Small intestine (tissue), 16 donors: ENCODE measurements at places on chromosomes 6 and 20.

DNA sequence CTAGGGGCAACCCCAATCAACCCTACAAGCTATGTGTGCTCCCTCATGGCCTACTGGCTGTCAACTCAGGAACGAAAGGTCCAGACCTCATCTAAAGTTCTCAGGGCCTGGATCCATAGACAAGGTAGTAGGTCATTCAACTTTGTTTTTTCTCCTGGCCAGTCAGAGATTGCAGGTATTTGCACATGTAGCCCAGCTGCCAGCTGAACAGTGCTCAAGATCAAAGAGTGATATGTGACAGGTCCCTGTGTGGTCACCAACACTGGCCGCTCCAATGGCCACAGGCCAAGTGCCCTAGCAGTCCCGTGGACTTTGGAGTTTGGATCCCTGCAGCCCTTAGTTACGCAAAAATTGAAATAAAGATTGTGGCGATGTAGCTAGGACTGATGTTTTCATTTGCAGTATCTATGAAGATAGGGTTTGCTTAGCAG, 60.6 kb upstream of the ATXN1 start:
- DNase-seq = peak; percentile 31

- no peak for DNase-seq
These were observed 42.1 kb downstream of the DAAM2 start for GRCh38 chr6:39834278-39834677.

DNA sequence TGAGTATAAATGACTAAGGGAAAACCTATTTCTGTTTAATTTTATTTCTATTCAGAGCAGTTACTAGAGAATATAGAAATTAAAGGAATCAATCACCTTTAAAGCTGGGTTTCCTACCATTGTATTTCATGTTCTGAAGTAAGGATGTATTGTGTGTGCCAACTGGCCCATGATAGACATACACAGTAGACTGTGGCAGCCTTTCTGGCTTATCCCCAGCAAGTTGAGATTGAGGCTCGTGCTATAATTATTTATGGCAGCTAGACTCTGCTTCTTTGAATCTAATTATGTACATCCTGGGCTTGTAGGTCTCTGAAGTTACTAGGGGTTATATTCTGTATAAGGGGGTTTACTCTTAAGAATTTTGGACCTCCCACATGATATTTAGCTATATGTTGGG, 44.4 kb downstream of the ZNF292 start:
- no peak for DNase-seq

GRCh38 chr6:105273589-105273988, 93.8 kb upstream of the POPDC3 start:
- no peak for DNase-seq

DNA sequence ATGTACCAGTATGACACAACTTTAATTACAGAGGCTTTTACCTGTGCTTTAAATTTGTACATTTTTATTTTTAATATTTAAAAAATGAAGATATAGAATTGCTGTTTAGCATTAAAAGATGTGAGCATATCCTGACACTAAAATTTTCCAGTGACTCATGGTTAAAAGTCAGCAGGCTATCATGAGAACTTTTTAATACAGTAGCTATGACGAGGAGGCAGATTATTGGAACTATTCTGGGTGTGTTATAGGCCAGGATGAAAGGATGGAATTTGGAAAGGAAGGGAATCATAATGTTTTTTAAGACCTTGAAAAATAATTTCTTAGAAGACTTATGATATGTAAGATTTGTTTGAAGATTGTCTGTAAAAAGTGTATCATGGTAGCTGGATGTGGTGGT, 91.0 kb downstream of the GFRA4 start:
- no peak for DNase-seq

GRCh38 chr20:45340236-45340847, 7.9 kb downstream of the SDC4 start:
- DNase-seq = no peak

- no peak for DNase-seq
These were observed 261.3 kb downstream of the CDH4 start for GRCh38 chr20:61513124-61514017.

- no peak for DNase-seq
These were observed 90.9 kb downstream of the BMP7 start for GRCh38 chr20:57175397-57176010.

DNA sequence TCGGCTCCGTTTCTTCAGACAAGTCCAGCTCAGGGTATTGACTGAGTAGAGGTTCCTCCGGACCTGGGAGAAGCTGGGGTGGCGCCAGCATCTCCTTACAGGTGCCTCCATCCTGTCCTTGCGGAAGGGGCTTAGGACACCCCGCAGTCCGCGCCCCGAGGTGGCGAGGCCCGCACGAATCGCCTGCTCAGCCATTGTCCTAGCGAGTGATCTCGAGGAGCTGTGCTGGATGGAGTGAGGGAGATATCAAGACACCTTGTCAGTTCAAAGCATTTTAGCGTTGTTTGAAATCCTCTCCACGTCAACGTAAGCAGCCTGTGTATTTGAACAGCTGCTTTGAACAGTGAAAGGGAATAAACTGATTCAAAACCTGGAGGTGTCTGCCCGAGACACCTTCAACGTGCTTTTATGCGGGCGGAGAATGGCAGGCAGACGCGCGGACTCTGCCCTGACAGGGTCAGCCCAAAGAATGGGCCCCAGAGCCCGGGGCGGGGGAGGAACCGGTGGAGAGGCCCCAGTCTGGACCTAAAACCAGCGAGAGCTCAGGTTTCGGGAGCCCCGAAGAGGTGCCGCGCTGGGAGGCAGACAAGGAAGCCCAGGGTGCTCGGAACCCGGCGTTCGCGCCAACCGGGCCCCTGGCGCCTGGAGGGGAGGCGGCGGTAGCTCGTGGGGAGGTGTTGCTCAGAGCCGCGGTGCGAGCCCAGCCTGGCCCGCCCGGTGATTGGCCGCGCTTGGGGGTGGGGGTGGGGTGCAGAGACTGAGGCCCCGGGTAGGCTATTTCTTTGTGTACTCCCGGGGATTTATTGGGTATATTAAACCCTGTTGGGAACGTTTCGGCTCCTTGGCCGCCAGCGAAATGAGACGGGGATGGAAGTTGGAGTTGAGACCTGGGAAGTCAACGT, 3.1 kb upstream of the POU3F2 start:
- DNase-seq = no peak

DNA sequence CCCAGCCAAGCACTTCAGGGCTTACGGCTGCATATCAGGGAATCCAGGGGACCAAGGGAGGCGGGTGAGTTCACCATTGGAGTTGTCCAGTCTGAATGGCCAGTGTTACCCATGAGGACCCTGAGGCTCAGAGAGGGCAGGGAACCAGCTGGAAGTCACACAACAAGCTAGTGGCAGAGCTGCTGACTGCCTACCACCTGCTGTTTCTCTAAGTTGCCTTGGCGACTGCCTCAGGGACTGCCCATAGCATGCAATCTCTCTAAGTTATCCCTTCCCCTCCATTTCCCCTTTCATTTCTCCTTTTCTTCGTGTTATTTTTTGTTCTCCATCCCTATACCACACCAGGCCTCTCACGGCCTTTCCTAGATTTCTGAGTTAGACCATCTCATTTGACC, 71.8 kb upstream of the SIRPA start:
- no peak for DNase-seq

- no peak for DNase-seq
These were observed 684 bp upstream of the DNAH8 start for GRCh38 chr6:38714239-38715015.

GRCh38 chr20:17334932-17335331, 108.1 kb downstream of the PCSK2 start:
- no peak for DNase-seq

- DNase-seq = no peak
These were observed 150.1 kb upstream of the STXBP5 start for GRCh38 chr6:147054158-147054557.

DNA sequence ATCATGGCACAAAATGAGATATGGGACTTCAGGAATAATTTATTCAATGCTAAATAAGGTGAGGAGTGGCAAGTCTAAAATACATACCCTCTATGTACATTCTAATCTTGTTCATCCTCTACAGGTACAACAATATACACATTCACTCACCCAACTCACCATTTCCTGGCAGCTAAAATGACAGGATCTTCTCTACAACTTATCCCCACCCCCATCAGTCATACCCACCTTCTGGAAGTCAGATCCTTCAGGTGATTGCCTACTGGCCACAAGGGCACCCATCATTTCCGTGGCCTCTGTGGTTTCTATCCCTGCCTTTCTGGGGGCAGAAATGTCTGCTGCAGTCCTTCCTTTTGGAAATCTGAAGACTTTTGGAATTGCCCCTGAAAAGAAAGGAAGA, 22.8 kb upstream of the CRIP3 start:
- DNase-seq = no peak

DNA sequence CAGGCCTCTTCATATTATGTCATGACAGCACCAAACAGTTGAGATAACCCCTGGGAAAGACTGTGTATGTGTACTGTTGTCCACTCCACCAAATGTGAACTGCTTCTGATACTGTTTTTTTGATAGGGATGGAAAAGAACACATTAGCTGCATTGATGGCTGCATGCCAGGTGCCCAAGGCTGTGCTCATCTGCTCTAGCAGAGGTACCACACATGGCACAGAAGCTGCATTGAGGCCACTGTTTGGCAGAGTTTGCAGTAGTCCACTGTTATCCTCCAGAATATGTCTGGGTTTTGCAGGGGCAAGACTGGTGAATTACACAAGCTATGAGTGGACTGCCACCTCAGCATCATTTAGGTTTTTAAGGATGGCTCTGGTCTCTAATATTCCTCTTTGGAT, 28.2 kb upstream of the ELMO2 start:
- DNase-seq = no peak

DNA sequence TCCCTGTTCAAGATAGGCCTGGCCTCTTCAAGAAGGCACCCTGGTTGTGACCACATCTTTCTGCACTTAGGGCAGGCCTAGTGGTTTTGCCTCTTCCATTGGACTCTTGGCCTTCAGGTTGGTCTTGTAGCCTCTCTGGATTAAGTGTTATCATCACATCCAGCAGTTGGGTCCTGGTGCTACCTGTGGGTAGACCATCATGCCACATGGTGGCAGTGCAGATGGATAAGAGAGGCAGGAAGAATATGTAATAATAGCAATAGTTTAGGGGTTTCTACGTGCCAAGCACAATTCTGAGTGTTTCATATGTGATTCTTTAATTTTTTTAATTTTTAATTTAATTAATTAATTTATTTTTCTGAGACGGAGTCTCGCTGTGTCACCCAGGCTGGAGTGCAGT, 28.5 kb upstream of the SNRPB2 start:
- peak; percentile 30 for DNase-seq

DNA sequence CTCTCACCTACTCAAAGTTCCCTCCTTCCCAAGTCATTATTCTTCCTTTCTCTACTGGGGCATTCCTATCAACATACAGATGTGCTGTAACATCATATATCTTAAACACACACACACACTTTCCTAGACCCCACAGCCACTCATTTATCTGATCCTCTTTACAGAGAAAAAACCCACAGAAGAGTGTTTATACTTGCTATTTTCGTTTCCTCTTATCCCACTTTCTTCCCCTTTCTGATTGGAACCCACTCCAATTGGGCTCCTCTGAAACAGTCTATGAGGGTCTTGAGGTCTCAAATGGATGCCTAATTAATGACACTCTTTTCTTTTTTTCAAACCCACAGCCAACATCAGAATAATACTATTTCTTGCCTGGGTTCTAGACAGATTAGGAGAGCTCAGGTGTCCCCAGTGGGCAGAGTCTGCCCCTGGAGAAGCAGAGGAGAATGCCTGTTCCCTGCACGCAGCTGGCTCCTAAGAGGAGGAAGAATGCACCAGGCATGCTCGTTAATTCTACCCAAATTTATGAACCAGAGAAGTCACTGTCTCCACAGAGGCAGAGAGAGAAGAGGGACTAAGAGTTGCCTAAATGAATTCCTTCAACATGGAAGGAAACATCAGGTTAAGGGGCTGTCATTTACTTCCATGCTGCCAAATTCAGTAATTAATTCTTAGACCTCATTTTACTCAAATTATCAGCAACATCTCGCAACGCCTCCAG, 65.9 kb downstream of the CRYBG1 start:
- no peak for DNase-seq

DNA sequence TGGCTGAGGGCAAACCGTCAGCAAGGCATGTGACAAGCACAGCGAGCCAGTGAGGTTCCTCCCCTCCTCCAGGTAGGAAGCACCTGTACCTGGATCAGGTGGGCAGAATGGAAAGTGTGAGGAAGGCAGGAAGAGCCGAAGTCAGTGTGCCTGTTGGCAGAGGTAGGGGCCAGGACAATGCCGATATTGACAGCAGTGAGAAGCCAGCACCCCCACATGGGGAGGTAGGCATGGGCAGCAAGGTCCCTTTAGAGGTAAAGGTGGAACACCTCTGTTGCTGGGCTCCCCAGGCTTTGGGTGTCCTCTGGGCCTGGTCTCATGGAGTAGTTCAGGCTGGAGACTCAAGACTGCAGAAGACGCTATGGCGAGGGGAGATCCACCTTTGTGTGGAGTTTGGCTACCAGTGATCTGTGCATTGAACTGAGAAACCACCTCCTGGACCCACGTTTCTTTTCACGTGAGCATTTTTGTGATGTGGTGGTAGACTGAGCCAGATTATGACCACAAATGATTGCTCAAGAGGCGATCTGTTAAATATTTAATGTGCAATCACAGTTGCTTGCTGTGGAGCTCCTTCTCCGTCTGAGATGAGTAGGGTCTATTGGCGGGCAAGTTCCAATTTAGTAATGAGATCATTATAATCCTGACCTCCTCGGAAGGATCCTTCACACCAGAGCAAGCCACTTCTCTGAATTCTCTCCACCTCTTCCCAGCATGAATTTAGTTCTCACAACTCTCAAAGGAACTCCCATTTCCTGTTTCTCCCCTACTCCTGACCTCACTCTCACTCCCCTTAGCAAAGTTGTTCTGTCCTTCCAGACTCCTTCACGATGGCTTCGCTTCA, 174.8 kb downstream of the CDH26 start:
- no peak for DNase-seq

DNA sequence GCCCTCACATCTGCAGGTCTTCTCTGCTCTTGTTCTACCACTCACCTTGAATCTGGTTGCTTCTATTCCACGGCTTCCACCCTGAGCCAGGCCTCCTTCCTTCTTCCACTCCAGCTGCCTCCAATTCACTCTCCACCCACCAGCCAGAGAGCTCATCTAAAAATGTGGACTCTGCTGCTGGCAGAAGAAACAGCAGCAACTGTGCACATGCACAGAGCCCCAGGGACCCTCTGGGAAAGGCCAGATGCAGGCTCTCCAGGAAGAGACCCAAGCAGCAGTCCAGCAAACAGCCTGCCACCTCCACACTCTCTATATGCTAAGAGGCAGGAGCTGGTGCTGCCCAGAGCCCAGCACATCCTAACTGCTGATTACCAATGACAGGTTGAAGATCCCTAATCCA, 162.6 kb upstream of the TOP1 start:
- DNase-seq = no peak

- DNase-seq = peak; percentile 28
These were observed 140.1 kb downstream of the CEBPB start for GRCh38 chr20:50330504-50331313.

DNA sequence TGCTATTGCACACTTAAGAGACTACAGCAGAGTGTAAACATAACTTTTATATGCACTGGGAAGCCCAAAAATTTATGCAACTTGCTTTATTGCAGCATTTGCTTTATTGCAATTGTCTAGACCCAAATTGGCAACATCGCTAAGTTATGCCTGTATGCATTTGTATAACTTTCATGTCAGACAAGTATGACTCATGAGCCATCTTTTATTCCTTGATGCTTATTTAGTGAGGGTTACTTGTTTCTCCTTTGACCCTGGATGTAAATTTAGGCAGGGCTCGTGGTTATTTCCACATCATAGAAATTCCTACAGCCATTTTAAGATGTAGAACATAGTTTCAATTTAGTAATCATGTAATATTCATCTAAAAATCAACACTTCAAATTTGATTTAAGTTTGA, 130.3 kb upstream of the LY86 start:
- no peak for DNase-seq
